Stimulated activated CD4-positive, alpha-beta T cell treated with anti-CD3 and anti-CD28 coated beads, Interleukin-4, amount 100 ng/mL, for 4 hours (primary cell): ENCODE measurements at places on chromosomes 7 and 10.

GRCh38 chr7:106377847-106378361, 93.1 kb upstream of the NAMPT start:
- no peak for DNase-seq

DNA sequence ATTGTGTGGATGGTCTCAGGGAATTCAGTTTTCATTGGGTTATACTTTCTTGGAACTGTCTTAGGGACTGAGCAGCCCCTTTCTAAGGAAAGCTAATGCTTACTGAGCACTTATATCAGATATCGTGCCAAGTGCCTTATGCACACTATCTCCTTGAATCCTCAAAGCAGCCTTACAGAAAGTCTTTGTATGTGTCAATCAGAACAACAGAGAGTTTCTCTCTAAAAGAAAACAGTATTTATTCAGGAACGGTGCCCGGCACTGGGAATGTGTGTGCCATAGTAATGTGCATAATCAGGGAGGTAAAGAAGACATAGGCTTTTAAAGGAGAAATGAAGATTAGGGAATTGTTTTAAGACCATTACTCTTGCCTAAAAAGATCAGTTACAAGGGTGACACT, 17.3 kb downstream of the ANTXRL start:
- no peak for DNase-seq

- no peak for DNase-seq
These were observed 15.2 kb upstream of the LAMB4 start for GRCh38 chr7:108145401-108145800.

DNA sequence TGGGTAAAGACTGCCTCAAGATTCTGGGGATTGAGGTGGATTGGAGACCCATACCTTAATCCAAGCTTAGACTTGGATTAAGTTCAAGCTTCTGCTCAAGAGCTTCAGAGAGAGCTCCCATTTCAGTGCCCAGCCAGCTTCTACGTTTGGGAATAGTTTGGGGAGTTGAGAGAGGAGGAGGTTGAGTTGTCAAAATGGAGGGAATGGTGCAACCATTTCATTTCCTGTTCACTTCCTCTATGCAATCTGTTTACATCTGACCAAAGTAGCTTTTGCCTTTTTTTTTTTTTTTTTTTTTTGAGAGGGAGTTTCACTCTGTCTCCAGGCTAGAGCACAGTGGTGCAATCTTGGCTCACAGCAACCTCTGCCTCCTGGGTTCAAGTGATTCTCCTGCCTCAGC, 65.8 kb downstream of the ENTPD1 start:
- no peak for DNase-seq

- DNase-seq = no peak
These were observed 242.5 kb downstream of the VTI1A start for GRCh38 chr10:112689327-112690072.

- DNase-seq = no peak
These were observed 44.3 kb downstream of the CACUL1 start for GRCh38 chr10:118710487-118710886.

DNA sequence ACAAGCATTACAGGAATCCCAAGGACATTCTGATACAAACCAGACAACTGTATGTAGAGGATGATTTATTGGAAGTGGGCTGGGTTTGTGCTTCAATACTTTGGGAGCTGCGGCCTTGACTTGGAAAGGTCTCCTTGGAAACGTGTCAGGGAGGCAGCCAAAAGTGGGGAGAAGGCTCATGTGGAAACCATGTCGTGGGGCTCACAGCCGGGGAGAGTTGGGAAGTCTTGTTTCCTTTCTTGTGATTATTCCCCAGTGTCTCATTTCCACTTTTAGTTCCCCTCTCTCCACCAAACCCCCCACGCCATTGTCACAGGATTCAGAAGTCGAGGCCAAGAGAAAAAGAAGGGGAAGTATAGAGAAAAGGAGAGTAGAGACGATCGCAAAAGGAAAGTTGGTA, 53.9 kb upstream of the SFMBT2 start:
- DNase-seq = no peak

DNA sequence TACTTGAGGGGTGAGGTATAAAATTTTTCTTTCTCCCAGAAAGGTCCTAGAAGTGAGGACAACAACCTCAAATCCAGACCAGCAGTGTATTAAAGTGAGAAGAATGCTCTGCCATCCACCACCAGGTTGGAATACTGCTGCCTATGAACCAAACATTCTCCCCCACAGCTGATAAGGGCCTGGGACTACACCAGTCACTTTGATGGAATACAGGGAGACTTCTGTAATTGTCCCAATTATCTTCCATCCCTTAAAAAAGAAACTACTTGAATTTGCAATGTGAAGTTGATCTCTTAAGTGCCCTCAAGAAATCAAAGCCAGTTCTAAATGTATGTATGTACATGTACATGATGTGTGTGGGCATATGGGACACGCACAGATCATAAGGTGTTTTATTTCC, 3.0 kb downstream of the TBX20 start:
- no peak for DNase-seq

- DNase-seq = peak; percentile 30
These were observed 1.2 kb downstream of the TPK1 start for GRCh38 chr7:144834641-144835144.

GRCh38 chr10:22599048-22599561, 115.3 kb downstream of the PIP4K2A start:
- DNase-seq = no peak

DNA sequence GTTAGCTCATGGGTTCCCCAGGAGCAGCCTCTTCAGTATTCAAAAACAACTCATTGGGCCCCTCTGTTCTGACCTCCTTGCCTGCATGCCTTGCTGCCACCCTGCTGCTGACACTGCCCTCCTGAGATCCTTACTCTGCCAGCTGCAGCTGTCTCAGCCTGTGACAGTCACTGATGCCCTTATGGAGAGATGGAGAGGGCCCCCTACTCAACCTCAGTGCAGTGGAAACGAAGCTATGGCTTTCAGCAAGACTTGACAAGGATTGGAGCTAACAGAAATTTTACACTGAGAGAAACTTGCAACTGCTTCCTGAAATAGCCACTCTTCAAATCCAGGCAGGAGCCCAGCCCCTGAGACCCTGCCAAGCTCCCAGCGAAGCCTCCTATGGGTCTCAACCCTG, 678.3 kb upstream of the C7orf33 start:
- no peak for DNase-seq

DNA sequence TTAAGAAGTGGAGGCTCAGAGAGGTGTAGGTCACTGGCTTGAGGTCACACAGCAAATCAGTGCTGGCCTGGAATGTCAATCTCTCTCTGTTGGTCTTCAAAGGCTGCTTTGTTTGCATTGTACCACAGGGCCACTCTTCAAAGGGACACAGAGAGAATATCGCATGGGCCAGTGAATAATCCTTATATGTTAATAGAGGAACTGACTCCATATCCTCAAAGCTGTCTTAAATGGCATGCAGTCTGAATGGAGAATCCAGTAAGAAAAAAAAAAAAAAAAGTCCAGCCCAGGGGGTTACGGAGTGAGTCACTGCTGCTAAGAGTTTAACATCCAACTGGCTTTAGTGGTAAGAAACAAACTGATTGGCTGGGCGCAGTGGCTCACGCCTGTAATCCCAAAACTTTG, 54.1 kb downstream of the NRAP start:
- DNase-seq = no peak

DNA sequence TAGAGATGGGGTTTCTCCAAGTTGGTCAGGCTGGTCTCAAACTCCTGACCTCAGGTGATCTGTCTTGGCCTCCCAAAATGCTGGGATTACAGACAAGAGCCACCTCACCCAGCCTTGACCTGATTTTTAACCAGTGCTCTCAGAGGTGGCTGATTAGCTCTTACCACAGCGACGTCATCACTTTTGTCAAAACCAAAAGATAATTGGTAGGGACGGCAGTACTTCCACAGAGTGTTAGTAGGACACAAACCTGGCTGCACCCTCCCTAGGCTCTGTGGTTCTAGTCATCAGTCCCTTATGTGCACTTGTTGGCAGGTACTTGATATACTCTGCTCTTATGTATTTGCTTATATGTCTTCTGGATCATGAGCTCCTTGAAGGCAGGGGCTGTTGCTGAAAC, 74.0 kb downstream of the GPR141 start:
- DNase-seq = no peak

DNA sequence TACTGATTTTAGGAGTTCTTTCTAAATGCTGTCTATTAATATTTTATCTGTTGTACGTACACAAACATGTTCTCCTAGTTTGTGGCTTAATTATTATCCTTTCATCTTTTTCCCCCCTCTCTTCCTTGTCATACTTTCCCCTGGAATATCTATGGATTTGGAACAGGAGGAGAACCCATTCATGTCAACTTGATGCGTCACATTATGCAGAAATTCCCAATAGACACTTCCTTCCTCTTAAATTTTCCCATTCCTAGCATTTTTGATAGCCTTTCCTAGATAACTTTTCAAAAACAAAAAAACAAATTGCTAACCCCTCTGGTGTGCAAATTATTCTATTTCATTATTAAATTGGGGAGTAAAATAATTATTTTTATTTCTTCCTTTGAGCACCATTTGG, 36.2 kb downstream of the SLC35B4 start:
- no peak for DNase-seq

GRCh38 chr10:89853781-89854191, 152.4 kb downstream of the KIF20B start:
- DNase-seq = no peak

DNA sequence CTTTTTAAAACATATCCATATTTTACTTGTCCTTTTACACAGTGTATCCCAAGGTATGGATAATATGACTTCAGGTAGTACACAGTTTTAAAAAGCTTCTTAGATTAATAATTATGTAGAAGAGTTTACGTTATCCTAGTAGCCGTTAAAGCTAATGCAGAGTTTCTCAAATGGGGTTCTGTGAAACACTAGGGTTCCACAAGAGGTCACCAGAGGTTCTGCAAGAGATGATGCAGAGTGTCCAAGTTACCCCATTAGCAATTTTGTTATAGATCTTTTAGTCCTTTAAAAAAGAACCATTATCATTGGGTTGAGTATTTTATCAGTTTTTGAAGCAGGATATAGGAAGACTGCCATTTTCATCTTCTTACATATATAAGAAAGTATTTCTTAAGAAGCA, 298.9 kb upstream of the HPS1 start:
- DNase-seq = no peak

GRCh38 chr10:110348336-110348735, 43.6 kb upstream of the SMNDC1 start:
- DNase-seq = no peak

DNA sequence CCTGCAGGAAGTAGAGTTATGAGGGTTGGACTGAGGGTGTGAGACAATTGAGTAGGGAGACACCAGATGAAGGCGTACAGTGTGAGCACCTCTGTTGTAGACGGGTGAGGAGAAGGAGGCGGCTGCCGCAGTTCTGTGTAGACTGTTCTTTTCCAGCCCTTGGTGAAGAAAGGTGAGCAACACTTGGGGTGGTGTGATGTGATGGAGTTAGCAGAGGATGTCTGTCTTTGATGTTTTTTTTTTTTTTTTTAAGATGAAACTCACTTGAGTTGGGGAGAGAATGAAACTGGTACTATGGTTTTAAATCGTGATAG, 42.8 kb upstream of the RNF216 start:
- DNase-seq = peak; percentile 36
